ENCODE measurements at places on chromosomes 1 and 21. TPM values are rescaled to one million over a fixed set of nuclear protein-coding genes. Genes with fewer than 3 reads are reported as not detected.

DNA sequence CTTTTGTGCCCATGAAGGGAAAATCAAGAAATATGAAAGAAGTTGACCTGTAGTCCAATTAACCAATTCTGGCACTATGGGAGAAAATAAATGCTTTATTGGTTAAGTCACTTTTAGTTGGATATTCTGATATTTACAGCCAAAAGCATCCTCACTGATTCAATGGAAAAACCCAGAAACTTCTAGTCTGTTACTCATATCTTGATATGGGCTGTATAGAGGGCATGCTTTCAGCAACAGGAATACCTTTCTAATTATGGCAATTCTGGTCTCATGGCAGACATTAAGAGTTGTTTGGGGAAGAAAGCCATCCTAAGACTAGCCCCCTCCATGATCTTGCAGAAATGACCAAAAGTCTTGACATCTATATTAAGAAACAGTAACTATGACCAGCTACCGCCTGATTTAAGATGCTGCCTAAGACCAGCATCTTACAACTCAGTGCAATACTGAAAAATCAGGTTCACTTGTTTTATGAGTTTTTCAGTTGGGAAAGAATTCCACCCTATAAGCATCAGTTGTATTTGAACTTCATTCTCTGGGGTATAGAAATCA lies 91.5 kb upstream of the VAV3 start:
- no peak overlapping the region for H3K4me3 ChIP-seq
- DNase-seq = no peak
- H3K27me3 ChIP-seq = no peaks in the 10 kb centered on the region
- H3K36me3 ChIP-seq = no peaks in the 10 kb centered on the region
- no peaks in the 10 kb centered on the region for H3K4me1 ChIP-seq

Gene C1orf232
- not detected for total RNA-seq

Gene COQ8A
- 54.3 TPM for total RNA-seq

DNA sequence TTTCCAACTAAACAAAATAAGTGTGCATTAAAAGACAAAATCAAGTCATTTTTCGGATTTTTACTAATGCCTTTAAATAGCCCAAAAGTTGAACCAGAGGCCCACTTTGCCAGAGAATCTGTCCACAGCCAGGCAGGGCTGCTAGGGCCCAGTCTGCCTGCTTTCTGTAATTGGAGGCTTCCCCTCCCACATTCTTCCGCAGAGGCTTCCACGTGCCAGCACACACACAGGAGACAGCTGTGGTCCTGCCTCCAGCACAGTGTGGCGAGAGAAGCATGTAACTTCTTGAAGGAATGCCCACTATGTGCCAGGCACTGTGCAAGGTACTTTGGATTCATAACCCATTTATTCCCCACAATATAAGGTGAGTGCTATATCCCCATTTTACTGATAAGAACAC lies 11.3 kb upstream of the PDZK1IP1 start:
- no peak for DNase-seq
- no peaks in the 10 kb centered on the region for H3K36me3 ChIP-seq
- H3K27me3 ChIP-seq = no peaks in the 10 kb centered on the region
- H3K27ac ChIP-seq = no peak overlapping the region

GRCh38 chr1:163187849-163188248 lies 14.9 kb downstream of the RGS5 start:
- no peaks in the 10 kb centered on the region for H3K36me3 ChIP-seq
- H3K27me3 ChIP-seq = no peaks in the 10 kb centered on the region
- H3K4me3 ChIP-seq = no peak overlapping the region
- no peaks in the 10 kb centered on the region for H3K4me1 ChIP-seq

Gene RGS1
- total RNA-seq = 489 TPM

GRCh38 chr1:175186433-175187160 lies 6.0 kb downstream of the KIAA0040 start:
- no peak for DNase-seq
- H3K4me3 ChIP-seq = no peak overlapping the region
- H3K4me1 ChIP-seq = peaks cover 14% of the 10 kb centered on the region
- H3K27ac ChIP-seq = no peak overlapping the region
- no peaks in the 10 kb centered on the region for H3K36me3 ChIP-seq

DNA sequence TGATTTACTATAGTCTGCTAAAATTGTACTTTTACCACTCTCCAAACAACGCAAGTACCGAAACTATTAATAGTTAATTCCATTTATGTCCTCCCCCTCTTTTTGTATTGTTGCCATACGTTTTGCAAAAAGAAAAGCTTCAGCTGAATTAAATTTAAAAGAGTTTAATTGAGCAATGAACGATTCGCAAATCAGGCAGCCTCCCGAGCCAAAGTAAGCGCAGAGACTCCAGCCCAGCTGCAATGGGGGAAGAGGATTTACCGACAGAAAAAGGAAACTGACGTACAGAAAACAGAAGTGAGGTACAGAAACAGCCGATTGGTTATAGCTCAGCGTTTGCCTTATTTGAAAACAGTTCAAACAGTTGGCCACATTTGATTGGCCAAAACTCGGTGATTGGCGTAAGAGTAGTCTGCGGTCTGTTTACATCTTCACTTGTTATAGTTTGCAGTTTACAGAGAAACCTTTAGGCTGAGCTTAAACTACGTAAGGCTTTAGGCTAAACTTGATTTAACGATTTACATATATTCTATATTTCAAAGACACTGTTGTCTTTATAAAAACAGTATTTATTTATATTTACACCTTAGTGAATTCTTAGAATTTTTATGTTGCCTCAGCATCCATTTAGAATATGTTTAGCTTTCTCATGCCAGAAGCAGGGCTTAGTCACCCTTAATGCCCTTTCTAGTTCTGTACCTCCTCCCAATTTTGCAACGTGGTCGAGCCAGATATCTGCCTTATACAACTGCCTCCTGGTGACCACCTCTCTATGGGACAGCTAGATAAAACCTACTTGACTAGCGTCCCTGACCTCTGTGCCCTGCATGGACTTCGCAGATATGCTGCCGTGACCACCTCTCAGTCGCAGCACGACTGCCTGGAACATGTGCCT lies 23.8 kb downstream of the CR1 start:
- H3K36me3 ChIP-seq = no peaks in the 10 kb centered on the region
- H3K27me3 ChIP-seq = no peaks in the 10 kb centered on the region
- DNase-seq = no peak

GRCh38 chr1:47440599-47441081 lies 2.8 kb downstream of the FOXD2 start:
- peak overlapping the region; percentile 17 for H3K4me3 ChIP-seq
- H3K36me3 ChIP-seq = no peaks in the 10 kb centered on the region
- peaks cover 48% of the 10 kb centered on the region for H3K4me1 ChIP-seq
- peaks cover 79% of the 10 kb centered on the region for H3K27me3 ChIP-seq
- DNase-seq = no peak

DNA sequence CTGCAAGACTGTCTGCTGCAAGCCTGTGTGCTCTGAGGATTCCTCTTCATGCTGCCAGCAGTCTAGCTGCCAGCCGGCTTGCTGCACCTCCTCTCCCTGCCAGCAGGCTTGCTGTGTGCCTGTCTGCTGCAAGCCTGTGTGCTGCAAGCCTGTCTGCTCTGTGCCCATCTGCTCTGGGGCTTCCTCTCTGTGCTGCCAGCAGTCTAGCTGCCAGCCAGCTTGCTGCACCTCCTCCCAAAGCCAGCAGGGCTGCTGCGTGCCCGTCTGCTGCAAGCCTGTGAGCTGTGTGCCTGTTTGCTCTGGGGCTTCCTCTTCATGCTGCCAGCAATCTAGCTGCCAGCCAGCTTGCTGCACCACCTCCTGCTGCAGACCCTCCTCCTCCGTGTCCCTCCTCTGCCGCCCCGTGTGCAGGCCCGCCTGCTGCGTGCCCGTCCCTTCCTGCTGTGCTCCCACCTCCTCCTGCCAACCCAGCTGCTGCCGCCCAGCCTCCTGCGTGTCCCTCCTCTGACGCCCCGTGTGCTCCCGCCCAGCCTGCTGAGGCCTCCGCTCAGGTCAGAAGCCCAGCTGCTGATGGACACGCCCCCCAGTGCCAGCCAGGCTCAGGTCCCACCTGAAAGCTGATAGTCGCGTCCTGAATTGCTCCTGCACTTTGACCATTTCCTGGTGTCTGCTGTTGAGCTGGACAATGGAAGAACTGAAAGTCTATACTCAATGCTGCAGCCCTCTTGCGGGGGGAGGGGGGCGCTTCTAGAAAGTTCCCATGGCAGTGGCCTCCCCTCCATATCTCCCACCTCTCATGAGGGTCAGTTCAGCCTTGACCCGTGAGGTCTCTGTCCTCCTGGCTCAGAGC lies 1.2 kb downstream of the KRTAP10-4 start:
- no peaks in the 10 kb centered on the region for H3K4me1 ChIP-seq
- no peaks in the 10 kb centered on the region for H3K27me3 ChIP-seq
- H3K27ac ChIP-seq = no peak overlapping the region
- no peaks in the 10 kb centered on the region for H3K36me3 ChIP-seq
- H3K4me3 ChIP-seq = no peak overlapping the region

Gene AGO4
- 14.0 TPM for total RNA-seq

DNA sequence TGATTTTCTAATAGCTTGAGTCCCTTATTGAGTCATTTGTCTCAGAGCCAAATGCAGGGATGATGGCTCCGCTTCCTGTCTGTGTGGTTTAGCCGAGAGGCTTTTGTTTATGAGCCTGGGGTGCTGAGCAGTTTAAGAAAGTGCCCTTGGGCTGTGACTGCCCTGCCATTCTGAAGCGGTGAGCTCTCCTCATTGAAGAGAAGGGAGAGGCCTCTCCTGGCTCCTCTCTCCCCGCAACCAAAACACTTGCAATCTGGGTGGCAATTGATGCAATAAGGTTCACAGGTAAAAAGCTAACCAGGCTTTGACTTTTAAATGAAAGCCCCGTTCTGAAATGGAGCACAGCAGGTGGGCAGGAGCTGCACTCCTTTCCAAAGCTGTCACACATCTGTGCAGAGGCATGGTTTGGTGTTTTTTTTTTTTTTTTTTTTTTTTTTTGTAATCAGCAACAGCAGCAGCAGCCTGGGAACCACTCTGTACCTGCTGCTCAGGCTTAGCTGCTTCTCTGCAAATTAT lies 403.7 kb downstream of the SIPA1L2 start:
- no peak for DNase-seq
- H3K4me1 ChIP-seq = no peaks in the 10 kb centered on the region
- H3K36me3 ChIP-seq = no peaks in the 10 kb centered on the region
- no peak overlapping the region for H3K4me3 ChIP-seq
- H3K27me3 ChIP-seq = no peaks in the 10 kb centered on the region
